ENCODE measurements at places on chromosomes 3 and 15.

DNA sequence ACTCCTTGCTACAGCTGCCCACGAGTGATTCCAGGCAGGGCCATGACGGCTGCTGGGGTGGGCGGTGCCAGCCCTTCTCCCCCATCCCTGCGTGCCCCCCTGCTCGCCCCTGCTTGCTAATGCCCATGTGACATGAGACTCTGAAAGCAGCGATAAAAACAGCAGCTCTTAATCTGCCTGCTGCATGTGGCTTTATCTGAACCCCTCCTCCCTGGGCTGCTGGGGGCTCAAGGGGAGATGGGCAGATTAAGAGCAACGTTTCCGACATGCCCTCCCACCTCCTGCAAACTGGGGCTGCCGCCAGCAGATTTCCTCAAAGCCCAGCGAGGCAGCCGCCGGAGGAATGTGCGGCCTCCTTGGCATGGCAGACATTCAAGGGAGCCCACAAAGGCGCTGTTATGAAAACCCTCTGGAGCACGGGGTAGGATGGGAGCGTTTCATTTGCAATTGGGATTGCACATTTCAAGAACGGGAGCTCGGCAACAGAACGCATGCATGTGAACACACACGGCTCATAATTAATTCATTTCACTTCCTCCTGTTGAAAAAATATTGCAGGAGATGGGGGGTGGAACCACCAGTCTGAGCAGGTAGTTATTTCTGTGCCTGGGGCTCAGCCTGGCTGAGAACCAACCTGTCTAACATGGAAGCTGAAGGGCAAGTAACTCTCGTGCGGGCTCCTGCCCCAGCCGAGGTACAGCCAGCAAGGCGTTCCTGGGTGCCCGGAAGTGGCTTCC, 504.2 kb upstream of the PROK2 start:
- no peak for DNase-seq

DNA sequence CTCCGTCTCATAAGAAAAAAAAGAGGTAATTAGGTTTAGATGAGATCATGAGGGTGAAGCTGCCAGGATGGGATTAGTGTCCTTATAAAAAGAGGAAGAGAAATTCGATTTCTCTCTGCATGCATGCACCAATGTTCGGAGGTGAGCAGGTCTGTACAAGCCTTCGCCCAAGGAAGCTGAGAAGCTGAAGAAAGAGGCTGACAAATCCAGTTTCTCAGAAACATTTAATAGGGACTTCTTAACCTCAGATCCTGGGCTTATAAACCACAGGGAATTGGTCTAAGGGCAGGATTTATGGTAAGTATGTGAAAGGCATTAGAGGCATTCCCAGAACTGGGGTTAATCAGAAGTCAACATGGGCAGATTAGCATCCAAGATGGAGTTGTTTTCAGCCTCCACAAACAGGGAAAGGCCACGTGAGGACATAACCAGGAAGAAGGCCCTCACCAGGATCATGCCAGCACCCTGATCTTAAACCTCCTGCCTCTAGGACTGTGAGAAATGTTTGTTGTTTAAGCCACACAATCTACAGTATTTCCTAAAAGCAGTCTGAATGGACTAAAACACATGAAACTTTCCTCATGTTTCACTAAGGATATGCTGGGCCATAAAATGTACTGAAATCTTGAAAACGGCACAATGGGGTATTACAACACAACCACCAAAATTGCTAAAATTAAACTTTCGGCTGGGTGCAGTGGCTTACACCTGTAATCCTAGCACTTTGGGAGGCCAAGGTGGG, 11.3 kb downstream of the SHISA5 start:
- no peak for DNase-seq

- no peak for DNase-seq
These were observed 9.3 kb downstream of the ARHGEF26 start for GRCh38 chr3:154130540-154130939.

DNA sequence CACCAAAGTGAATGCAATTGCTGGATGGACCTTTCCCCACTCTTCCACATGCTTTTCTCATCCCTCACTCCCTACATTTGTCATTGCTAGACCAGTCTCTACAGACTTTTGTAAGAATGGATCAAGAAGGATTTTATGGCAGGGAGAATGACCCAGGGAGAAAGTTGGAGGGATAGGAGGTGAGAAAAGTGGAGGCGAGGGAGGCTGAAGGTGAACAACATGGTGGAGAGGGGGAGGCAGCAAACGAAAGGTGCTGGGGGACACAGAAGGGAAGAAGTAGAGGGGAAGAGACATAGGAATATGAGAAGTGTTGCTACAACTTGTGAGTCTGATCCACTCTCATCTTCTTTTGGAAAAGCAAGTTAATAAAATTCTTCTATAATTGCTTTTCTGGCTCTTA, 24.4 kb upstream of the RTP1 start:
- no peak for DNase-seq

DNA sequence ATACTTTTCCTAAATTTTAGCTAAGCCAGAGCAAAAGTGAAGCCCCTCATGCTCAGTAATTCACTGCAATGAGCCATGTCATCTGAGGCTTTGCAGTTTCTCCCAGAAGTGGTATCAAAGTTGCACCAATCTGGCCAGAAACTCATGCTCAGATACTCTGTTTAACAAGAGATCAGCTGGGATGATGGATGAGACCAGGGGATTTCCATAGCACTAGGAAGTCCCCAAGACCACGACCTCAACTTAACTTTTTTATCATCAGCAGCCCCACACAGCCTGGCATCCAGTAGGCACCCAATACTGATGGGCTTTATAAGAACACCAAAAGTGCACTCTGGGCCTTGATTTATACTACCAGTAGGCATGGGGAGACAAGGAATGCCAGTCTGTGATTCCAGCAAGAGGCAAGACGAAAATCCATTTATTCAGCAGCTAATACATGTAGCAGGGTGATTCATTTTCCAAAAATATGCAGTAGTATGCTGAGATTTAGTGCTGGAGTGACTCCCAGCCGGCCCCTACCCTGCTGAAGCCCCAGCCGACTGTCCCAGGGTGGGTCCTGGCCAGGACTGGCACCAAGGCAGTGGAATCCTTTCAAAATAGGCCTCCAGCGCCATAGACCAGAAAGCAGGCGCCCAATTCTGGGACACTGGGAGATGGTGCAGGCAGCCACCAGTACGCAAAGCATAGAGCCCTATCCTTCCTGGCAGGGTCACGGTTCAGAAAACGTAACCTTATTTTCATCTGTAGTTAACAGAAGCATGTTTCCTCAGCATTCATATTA, 612 bp upstream of the LDHAL6B start:
- DNase-seq, result no peak

DNA sequence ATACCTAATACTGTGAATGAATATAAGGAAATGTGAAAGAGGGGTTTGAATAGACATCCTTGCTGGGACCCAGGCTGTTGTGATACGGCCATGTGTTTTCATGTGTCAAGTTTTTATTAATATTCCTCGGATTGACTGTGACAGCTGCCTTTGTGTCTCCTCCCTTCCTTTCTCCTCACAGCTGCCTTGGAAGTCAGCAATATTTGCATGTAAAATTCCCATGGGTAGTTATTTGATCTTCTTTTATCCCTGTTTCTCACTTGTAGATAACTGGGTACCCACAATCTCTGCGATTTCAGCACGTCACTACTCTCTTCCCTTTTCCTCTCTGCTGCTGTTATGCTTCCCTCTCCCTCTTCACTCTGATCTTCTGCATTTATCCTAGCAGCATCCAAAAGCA, 9.4 kb downstream of the GPR156 start:
- no peak for DNase-seq

DNA sequence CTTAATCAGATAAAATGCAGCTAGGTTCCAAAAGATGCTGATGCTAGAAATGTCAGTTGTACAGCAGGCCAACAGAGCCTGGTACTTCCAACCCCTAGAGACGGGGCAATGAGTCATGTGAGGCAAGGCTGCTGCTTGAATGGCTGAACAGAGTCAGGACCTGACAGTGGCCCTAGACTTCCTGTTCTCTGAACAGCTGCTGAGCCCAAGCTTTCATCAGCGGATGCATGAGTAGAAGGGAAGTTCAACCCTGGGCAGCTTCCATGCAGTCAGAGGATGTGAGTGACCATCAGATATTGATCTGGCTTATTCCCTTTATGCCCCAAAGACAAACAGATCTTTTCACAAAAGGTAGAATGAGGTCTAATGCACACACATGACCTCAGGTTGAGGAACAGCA, 282.9 kb upstream of the COL8A1 start:
- DNase-seq, result no peak

DNA sequence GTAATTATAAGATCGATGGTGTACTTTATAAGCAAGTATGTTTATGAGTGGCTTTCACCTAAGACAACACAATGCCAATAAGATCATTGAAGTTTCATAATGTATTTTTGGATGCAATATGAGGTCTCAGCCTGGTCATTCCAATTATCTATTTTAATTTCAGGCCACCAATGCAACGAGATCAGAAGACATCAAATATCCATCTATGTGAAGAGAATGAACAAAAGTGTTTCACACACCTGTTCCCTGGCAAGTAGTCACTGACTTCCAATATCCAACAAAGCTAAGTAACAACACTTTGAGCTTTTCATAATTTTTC, 53.6 kb upstream of the TMCO5A start:
- no peak for DNase-seq

- no peak for DNase-seq
These were observed 479.4 kb downstream of the FOXP1 start for GRCh38 chr3:71104121-71104541.

Data from activated CD4-positive, alpha-beta T cell treated with anti-CD3 and anti-CD28 coated beads for 1 hour (primary cell).